ENCODE measurements at places on chromosomes 13 and 19. TPM values are rescaled to one million over a fixed set of nuclear protein-coding genes. Genes with fewer than 3 reads are reported as not detected.

DNA sequence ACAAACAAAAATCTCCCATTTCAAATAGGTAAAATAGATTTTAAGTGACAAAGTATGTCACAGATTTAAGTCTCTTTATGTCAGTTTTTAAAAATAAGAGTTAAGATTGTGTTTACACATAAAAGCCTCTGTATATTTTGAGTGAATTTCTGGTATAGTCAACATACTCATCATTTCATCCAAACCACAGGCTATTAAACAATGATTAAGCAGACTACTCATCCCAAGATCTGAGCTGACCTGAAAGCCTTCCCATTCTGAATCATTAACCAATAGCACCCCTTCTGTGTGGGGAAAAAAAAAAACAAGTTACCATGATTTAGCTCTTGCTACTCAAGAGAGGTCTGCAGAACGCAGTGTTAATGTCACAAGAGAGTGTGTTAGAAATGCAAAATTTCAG is 284.4 kb upstream of the NBEA start:
- no peak for DNase-seq

- DNase-seq = no peak
Measured at GRCh38 chr19:44613295-44614178, at the start of gene IGSF23. Gene IGSF23, plus strand, starts transcription at chr19:44613563. Its CDS starts 83 bp downstream, at chr19:44613646.

The FUT2 gene
- total RNA-seq = not detected

The RPS5 gene
- 2,550 TPM for total RNA-seq

GRCh38 chr13:112531263-112531794 is 56.6 kb downstream of the TUBGCP3 start:
- DNase-seq = no peak

DNA sequence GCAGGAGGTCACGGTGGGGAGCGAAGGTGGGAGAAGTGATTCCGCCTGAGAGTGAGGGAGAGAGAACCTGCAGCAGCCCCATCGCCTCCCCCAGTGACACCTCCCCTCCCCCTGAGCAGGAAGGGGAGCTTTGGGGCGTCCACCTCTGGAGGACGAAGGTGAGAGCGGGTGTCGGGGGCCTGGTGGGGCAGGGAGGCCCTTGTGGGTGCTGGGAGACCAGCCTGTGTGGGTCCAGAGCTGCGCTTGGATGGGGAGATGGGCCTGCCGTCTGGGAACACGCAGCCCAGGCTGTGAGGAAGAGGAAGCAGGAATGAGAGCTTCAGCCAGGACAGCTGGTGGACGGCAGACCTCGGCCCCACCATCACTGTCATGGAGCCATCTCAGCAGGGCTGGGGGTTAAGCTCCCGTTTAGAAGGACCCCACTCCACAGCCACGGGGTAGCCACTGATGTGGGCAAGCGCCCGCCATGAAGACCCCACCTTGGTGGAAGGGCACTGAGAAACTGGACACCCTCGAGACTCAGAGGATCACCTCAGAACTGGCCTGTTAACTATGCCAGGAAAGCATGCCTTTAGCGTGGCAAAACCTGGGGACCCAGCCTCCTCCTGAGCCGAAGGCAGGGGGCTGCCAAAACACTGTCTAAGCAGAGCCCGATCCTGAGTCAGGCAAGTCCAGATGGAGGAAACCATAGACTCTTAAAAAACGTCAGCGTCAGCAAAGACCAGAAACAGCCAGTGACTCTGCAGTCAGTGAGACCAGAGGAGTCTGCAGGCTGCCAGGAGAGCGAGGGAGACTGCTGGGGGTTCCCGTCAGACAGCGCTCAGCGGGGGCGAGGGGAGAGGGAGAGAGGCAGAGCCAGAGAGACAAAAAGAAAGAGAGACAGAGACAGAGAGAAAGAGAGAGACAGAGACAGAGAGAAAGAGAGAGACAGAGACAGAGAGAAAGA is 6.4 kb upstream of the PROZ start:
- DNase-seq = no peak

DNA sequence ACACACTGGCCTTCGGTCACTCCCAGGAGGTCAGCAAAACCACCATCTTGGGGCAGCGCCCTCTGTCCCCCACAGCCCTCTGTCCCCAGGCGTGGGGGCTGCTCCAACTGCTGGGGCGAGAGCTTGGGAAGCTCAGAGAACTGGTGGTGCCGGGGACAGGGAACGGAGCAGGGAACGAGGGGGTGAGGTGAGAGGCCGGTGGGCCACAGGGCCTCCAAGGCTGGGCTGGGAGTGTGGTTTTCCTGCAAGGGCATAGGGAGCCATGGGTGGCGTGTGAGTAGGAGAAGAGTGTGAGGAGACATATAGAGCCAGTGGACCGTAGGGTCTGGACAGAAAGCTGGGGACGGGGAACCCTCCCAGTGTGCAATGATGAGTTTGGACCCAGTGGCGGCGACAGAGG is 34.1 kb downstream of the F2RL3 start:
- no peak for DNase-seq

The SPACA4 gene
- not detected for total RNA-seq

Data from dermis blood vessel endothelial cell (primary cell).